ENCODE measurements at places on chromosomes 16 and 17.

GRCh38 chr17:22470411-22471175, 778.3 kb downstream of the KCNJ18 start:
- DNase-seq, result no peak

- no peak for DNase-seq
Observed at GRCh38 chr16:79564671-79565107, 35.8 kb downstream of the MAF start.

GRCh38 chr17:38605841-38606645, at the start of gene SRCIN1:
Gene SRCIN1, minus strand, starts transcription at chr17:38605952. Its CDS starts 247 bp downstream, at chr17:38605705.
- peak; percentile 44 for DNase-seq

GRCh38 chr16:87706278-87707000, 59.3 kb downstream of the KLHDC4 start:
- no peak for DNase-seq

- DNase-seq, result no peak
Observed at GRCh38 chr16:69204172-69204571, 17.2 kb downstream of the SNTB2 start.

GRCh38 chr17:74520016-74520434, 11.2 kb downstream of the CD300LB start:
- DNase-seq, result no peak

- no peak for DNase-seq
Observed at GRCh38 chr16:8941718-8942344, 21.9 kb downstream of the USP7 start.

DNA sequence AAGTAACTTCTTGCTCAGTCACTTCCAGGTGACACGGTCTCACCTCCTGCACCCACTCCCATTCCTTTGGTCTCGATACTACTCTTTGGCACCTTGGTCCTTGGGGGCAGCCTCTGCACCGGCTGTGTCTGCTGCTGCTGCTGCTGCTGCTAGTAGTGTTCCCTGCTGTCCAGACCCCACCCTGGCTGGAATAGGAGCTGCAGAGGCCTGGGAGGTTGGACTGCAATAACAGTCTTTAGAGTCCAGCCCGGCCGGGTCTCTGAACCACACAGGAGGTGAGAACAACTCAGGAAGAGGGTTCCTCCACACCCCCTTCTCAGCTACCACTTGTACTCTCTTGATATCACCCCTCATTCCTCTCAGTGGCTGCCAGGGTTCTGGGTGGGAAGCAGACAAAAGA, 231.1 kb upstream of the NLRP1 start:
- DNase-seq, result no peak

- DNase-seq, result no peak
Observed at GRCh38 chr17:33210285-33210684, 82.8 kb downstream of the ASIC2 start.

- no peak for DNase-seq
Observed at GRCh38 chr17:40703652-40704051, at the start of gene KRT24. Gene KRT24, minus strand, starts transcription at chr17:40703752. Its CDS starts 59 bp downstream, at chr17:40703693.

- DNase-seq, result no peak
Observed at GRCh38 chr17:8018436-8018835, 16.0 kb downstream of the GUCY2D start.

- no peak for DNase-seq
Observed at GRCh38 chr17:75647061-75647460, 13.8 kb downstream of the SMIM5 start.

- no peak for DNase-seq
Observed at GRCh38 chr17:77132411-77133086, 8.2 kb upstream of the SEC14L1 start.

Measured in activated CD4-positive, alpha-beta T cell treated with anti-CD3 and anti-CD28 coated beads, Interleukin-2, amount 50 U/mL, for 4 hours (primary cell).